RKO (cell line): ENCODE measurements at places on chromosomes 2 and 18.

DNA sequence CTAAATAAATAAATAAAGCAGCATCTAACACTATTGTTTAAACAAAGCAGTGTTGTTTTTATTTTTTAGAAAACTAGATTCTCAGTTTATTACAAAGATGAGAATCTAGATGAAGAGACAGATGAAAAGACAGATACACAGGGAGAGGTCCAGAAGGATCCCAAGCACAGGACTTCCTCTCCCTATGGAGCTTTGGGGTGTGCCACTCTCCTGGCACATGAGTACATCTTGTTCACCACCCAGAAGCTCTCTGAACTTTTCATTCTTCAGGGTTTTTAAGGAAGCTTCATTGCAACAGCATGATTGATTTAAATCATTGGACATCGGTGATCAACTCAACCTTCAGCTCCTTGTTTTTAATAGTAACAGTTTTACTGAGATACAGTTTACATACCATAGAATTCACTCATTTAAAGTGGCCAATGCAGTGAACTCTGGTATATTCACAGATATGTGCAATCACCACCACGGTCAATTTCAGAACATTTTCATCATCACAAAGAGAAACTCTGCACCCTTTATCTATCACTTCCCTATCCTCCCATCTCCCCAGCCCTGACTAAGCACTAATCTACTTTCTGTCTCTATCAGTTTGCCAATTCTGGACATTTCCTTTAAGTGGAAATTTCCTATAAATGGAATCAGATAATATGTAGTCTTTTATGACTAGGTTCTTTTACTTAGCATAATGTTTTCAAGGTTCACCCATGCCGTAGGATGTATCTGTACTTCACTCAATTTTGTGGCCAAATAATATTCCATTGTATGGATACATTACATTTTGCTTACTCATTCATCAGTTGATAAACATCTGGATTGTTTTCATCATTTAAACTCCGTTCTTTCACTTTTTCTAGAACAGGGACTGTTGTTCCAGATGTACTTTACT is 62.3 kb upstream of the ZFP36L2 start:
- no peak for DNase-seq

GRCh38 chr2:229712136-229712535 is 2.2 kb downstream of the DNER start:
- DNase-seq = peak; percentile 19

DNA sequence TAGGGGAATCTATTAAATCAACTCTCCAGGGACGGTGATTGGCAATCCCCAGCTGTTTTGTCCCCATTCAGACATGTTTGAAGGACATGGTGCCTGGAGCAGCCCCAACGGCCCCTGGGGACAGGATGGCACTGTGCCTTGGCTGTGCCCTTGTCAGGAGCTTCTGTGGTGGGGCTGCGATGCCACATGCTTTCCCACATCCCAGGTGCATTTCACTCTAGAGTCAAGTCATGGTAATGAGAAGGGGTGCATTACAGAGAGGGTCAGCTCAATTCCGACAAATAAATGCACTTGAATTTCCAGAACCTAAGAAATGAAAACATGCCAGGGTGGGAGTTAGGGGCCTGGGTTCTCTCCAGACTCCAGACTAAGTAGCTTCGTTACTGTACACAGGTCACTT is 289.4 kb upstream of the PXDN start:
- no peak for DNase-seq

DNA sequence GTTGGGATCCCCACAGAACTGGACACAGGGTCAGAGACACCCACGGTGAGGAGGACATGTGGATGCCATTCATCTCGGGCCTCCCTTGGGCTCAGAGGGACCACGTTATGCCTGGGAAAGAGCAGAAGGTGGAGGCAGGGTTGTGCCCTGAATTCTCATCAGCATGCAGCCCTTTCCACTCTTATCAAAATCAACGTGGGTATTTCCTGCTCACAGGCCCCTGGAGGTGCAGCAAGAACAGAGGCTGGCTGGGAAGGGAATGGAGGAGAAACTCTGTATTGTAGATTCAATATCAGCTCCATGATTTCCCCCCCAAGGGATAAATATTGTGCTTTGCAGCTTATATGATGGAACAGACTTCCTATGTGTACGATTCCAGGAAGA is 90.9 kb downstream of the SETBP1 start:
- no peak for DNase-seq

GRCh38 chr2:21041943-21042707 is 1.7 kb downstream of the APOB start:
- no peak for DNase-seq

DNA sequence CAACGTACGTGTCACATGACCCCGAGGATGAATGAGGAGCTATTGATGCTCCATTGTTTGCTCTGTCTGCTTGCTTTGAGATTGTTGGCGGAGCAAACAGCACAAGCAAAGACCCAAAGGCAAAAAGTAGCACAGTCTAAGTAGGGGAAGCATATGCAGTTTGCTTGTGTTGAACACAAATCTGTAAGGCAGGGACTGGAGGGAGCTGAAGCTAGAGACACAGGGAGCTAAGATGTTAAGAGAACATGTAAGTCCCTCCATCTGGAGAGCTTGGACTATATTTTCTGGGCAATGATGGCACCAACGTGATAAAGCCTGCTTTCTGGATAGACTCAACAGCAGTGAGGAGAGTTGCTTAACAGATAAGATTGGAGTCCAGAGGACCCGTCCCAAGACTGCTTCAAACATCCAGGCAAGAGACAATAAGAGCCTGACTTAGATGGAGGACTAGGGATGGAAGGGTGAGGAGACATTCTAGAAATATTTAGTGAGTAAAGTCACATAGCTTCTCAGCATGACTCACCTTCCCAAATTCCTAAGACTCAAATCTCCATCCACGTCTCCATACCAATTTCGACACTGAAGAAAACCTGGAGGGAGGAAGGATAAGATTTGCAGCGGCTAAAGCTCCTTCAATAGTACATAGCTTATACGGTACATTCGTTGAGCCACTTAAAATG is 88.1 kb upstream of the KLF7 start:
- DNase-seq = peak; percentile 34

GRCh38 chr2:232014681-232015080 is 53.2 kb downstream of the DIS3L2 start:
- no peak for DNase-seq

DNA sequence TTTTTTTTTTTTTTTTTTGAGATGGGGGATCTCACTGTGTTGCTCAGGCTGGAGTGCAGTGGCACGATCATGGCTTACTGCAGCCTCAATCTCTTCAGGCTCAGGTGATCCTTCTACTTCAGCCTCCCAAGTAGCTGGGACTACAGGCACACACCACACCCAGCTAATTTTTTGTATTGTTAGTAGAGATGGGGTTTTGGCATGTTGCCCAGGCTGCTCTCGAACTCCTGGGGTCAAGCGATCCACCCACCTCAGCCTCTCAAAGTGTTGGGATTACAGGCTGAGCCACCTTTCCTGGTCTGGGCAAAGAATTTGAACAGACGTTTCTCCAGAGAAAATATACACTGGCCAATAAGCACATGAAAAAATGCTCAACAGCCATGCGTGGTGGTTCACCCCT is 2.9 kb upstream of the SNRNP200 start:
- no peak for DNase-seq

DNA sequence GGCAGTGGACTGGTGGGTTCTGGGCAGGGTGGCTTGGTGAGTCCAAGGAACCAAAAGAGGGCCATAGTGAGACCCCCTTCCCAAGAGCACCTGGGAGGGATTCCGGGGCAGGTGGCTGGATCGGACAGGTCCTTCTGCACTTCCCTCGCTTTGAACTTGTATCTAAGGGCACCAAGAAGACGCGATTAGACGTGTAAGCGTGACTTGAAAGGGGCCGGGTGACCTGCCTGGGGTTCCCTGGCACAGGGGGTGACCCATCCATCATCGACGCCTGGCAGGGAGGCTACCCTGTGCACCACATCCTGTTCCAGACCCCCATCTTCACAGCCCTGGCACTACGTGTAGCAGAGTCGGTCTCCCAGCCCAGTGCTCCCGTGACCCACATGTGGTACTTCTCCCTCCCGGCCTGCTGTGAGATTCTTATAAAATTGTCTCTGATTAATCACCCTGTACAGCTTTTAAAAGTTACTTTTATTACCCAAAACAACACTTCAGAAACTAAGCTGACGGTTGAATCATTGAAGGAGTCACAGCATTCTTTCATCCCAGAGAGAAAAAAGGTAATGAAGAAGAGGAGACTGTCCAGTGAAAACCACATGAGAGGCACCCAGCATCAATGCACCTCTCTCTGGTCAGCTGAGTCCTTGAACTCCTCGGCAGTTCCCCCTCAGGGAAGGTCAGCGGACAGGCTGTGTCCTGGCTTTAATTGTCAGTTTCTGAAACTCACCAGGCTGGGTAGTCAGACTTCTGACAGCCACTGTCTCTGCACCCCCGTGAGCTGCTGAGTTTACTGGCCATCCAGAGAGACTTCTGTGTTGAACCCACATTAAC is 13.0 kb downstream of the SH3BP4 start:
- DNase-seq = no peak

- no peak for DNase-seq
These were observed 204.1 kb downstream of the CELF4 start for GRCh38 chr18:37361335-37362157.

GRCh38 chr2:148582679-148583511 is 61.7 kb upstream of the EPC2 start:
- no peak for DNase-seq

DNA sequence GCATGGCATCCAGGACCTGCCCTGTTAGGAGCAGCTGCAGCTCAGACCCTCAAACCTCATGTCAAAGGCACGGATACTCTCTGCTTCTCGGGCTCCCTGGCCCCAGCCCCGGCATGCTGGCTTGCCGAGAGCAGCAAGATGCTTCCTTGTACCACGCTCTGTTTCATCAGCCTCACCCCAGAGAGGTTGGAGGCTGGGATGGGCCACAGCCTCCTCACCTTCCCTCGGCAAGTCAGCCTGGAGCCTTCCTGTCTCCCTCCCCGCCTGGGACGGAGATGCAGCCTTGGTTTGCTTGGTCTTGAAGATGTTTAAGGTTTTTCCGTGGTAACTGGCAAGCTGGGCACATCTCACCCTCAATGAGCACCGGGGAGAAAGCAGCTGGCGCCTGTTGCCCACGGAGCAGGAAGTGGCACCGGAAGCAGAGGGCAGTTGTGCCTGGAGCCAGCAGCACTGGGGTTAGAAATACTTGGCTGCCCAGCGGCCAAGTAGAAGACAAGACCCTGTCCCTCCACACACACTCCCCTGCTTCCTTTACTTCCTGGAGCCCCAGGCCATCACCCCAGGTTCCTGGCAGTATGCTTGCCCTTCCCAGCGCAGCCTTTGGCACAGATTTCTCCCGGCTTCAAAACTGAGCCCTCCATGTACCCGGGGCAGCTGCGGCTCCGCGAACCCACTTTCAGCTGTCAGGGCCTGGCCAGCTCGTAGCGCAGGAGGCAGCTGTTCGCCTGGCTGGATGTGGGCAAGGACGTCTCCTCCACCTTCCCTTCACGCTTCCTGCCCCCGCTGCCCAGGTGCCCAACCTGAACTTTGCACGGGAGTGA is 17.4 kb downstream of the FBLN7 start:
- DNase-seq = no peak

- no peak for DNase-seq
These were observed 42.8 kb downstream of the ARL6IP6 start for GRCh38 chr2:152761214-152761613.

GRCh38 chr2:36369716-36370115 is 14.1 kb downstream of the CRIM1 start:
- DNase-seq = no peak

DNA sequence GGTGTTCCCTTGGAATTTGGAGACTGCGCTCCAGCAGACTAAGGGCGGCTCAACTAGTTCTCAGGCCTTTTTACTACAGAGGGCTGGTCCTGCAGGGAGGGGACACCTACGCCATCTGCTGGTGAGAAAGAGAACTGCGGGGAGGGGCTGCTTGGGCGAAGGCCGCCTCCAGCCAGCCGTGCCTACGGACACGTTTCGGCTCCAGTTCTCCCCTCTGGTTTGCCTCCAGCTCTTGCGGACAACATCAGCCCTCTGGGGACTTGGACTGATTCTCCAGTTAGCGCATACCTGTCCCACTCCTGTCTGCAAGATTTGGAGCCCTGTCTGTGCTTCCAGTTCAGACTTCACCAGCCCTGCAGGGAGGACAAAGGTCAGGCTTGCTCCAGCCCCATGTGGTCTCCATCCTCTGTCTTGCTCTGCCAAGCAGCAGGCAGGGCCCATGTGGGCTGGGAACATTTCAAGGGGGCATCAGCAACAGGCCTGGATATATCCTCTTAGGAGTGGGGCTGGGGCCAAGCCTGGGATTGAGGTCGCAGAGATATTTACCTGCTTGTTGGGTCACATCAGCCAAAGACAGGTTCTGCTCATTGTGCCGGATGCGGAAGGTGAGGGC is 10.3 kb downstream of the PTPRN start:
- peak; percentile 76 for DNase-seq

- DNase-seq = no peak
These were observed 3.0 kb downstream of the GBX2 start for GRCh38 chr2:236164925-236165841.

GRCh38 chr2:195320413-195320973 is 336.5 kb upstream of the SLC39A10 start:
- no peak for DNase-seq

- DNase-seq = no peak
These were observed 1.1 kb upstream of the HDHD2 start for GRCh38 chr18:47151439-47151838.

- DNase-seq = no peak
These were observed 401.9 kb downstream of the MEIS1 start for GRCh38 chr2:66836851-66837250.

- no peak for DNase-seq
These were observed 122.3 kb downstream of the PLCL1 start for GRCh38 chr2:197926673-197927072.

GRCh38 chr2:219605607-219605954 is 7.9 kb downstream of the STK11IP start:
- DNase-seq = no peak

DNA sequence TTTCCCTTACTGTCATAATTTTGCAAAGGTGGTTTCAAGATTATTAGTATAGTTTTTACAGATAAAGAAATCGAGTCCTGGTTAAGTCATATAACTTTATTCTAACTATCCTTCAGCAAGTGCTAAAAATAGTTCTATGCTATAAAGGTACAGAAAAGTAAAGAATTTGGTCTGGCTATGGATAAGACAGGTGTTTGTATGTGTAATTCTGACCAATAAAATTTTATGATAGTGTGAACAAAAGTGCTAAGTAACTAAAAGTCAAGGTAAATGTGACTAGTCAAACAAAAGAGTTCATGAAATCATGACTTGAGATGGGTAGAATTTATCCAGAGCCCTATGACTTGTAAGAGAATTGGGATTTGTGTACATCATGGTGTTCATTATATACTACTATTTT is 140.7 kb downstream of the COMMD1 start:
- DNase-seq = no peak

DNA sequence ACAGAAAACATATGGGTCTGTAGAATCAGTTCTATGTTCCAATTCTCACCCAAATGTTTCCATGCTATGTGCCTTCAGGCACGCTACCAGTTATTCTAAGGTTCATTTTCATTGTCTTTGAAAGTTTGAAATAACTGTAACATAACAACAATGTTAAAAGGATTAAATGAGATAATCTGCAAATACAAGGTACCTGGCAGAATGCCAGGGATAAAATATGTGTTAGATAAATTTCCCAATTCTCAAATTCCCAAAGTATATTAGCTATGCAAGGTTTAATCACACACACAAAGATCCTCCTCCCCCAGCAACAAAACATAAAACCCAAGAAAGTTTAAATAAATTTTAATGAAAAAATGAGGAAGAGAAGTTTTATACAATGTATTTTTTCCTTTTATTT is 261.2 kb downstream of the LRP1B start:
- DNase-seq = no peak
